NCI-H524 (cell line): ENCODE measurements at places on chromosomes 3 and 15.
A peak's percentile ranks its signal among the peaks of the same experiment; 100 is the strongest.

- DNase-seq: no peak
Measured at GRCh38 chr3:187975561-187976364, 178.2 kb upstream of the LPP start.

GRCh38 chr3:72810063-72810462, 38.2 kb downstream of the SHQ1 start:
- no peak for DNase-seq

- DNase-seq: no peak
Measured at GRCh38 chr15:37059086-37059485, 41.3 kb downstream of the MEIS2 start.

GRCh38 chr3:77052051-77052501, 12.2 kb downstream of the ROBO2 start:
- no peak for DNase-seq

- no peak for DNase-seq
Measured at GRCh38 chr3:31439890-31440750, 92.6 kb upstream of the STT3B start.

DNA sequence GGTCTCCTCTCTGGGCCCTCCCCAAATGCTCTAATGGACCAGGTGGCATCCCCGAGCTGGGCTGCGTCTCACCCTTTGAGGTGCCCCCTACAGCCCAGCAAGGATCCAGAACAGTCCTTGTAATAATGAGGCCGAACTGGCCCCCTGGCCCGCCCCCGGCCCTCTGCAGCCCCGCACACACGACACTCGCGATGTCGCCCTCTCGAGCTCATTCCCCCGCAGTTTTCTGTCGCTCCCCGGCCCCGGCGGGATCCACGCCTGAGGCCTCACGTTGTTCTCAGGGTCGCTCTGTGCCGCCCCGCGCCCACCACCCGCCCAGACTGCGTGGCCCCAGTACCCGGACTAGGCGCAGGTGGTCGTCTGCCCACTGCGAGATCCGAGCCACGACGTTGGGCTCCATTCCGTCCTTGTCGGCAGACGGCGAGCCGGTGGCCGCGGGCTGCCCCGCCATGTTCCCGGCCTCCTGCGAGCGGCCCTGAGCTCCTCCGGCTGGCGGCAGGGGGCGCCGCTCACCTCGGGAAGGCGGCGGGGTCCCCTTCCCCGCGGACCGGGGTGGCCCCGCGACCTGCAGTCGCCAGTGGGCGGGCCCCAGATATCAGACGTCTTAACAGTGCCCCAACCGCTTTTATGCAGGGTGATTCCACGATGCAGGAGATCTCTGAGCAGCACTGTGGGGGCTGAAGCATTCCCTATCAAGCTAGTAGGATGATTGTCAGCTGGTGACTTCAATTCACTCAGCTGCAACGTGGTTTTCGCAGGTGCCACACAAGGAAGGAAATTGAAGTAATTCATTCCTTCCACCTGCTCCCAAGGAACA, at the start of gene C3orf33:
TSS of gene C3orf33 (minus strand) at position 477 of the 817 bp plus-strand sequence. CDS start at position 451, 26 bp downstream.
- DNase-seq: peak; percentile 43
